ENCODE measurements at places on chromosomes 6 and 20. TPM values are rescaled to one million over a fixed set of nuclear protein-coding genes. Genes with fewer than 3 reads are reported as not detected.
A peak's percentile ranks its signal among the peaks of the same experiment; 100 is the strongest.

DNA sequence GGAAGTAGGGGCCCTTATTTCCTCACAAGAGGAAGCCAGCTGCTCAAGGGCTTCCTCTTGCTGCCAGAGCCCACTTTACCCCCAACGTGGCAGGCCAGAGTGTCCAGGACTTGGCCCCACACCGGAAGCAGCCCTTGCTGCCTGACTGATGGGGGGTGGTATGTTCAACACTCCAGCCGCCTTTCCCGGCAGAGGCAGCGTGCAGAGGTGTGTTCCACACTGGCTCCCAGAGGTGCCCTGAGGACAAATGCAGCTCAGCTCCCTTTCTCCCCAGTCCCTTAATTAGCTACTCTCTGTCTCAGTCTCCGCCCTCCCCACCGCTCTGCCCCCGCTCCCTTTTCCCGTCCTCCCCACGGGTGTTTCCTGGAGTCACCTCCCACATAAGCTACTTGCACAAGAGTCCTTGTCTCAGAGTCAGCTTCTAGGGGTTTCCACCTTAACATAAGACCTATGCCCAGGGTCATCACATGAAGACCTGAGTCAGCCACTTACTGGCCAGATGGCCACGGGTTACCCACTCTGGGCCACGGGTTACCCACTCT is 61.7 kb upstream of the SHLD1 start:
- DNase-seq: no peak
- no peak overlapping the region for H3K4me3 ChIP-seq
- H3K27me3 ChIP-seq: no peaks in the 10 kb centered on the region
- H3K27ac ChIP-seq: no peak overlapping the region

- no peaks in the 10 kb centered on the region for H3K36me3 ChIP-seq
- no peaks in the 10 kb centered on the region for H3K4me1 ChIP-seq
- H3K27me3 ChIP-seq: no peaks in the 10 kb centered on the region
- DNase-seq: no peak
These were observed 968 bp upstream of the MMP24 start for GRCh38 chr20:35225319-35226125.

GRCh38 chr20:46731770-46732169 is 22.3 kb downstream of the SLC2A10 start:
- no peak overlapping the region for H3K4me3 ChIP-seq
- peaks cover 2% of the 10 kb centered on the region for H3K36me3 ChIP-seq
- DNase-seq: no peak
- H3K4me1 ChIP-seq: peaks cover 4% of the 10 kb centered on the region
- H3K27me3 ChIP-seq: no peaks in the 10 kb centered on the region

DNA sequence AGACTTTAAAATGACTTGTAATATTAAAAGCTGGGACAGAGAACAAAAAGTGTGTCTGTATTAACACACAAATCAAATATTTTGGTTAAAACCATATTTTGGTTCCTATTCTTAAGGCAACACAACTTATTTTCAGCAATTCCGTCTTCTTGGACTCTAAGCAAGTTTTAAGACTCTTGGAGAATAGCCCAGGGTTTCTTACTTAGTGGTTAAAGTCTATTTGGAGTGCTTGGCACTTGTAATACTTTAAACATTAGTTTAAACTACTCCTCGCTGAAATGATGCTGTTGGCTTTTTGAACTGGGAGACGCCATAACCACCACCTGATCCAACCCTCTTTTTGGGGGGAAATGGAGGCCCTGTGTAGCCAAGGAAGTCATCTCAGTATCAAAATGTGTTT is 109.7 kb upstream of the GMDS start:
- H3K4me3 ChIP-seq: peak overlapping the region; percentile 8
- no peaks in the 10 kb centered on the region for H3K27me3 ChIP-seq
- H3K27ac ChIP-seq: peak overlapping the region; percentile 97

The BHLHE23 gene
- total RNA-seq: not detected

DNA sequence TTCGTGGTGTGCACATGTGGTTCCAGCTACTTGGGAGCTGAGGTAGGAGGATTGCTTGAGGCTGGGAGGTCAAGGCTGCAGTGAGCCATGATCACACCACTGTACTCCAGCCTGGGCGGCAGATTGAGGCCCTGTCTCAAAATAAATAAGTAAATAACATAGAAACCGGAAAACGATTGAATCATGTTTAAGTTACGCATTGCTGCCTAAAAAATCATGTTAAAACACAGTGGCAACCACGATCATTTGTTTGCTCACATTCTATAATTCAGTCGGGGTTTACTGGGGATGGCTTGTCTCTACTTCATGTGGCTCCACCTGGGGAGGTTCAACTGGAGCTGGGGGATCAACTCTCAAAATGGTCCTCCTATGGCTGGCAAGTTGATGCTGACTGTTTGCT is 8.2 kb upstream of the CDKN1A start:
- no peak overlapping the region for H3K4me3 ChIP-seq
- no peaks in the 10 kb centered on the region for H3K4me1 ChIP-seq
- no peaks in the 10 kb centered on the region for H3K36me3 ChIP-seq
- no peak overlapping the region for H3K27ac ChIP-seq
- H3K27me3 ChIP-seq: no peaks in the 10 kb centered on the region

The REM1 gene
- total RNA-seq: 13.6 TPM

DNA sequence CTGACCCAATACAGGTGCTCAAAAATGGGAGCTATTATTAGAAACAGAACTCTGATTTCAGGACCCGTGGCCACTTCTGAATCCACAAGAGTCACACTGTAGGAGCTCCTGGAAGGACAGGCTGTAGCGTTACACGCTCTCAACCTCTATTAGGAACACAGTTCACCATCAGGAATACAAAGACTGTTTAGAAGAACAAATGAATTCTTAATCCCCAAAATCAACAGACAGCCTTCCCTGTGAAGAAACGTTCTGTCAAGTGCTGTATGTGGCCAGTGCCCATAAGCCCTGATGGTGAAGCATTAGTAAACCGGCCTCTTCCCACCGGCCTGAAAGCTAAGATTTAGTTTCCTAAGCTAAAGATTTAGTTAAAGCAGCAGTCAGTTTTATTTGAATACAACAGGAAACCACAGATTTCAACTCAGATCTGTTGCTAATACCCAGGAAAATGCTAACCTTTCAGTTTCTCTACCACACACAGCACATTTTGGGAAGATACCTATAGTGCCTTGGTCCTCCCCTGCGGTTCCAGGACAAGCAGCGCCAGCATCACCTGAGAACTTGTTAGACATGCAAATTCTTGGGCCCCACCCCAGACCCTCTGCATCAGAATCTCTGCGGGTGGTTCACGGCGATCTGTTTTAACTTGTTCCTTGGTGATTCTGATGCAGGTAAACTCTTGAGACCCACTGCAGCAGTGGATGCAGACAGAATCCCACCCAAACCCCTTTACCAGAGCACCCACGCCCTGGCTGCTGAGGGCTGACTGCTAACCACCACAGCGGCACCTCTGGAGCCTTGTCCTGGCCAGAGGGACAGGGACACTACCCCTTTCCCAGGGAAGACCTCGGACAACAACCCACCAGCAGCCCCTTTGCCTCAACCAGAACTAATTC is 33.4 kb downstream of the MTRES1 start:
- H3K4me1 ChIP-seq: no peaks in the 10 kb centered on the region
- H3K27me3 ChIP-seq: no peaks in the 10 kb centered on the region
- no peak overlapping the region for H3K4me3 ChIP-seq
- no peak overlapping the region for H3K27ac ChIP-seq

The DACT2 gene
- not detected for total RNA-seq

GRCh38 chr6:45445749-45446549 is 68.2 kb upstream of the SUPT3H start:
- H3K4me3 ChIP-seq: no peak overlapping the region
- DNase-seq: peak; percentile 75
- no peaks in the 10 kb centered on the region for H3K4me1 ChIP-seq
- no peaks in the 10 kb centered on the region for H3K27me3 ChIP-seq
- H3K36me3 ChIP-seq: no peaks in the 10 kb centered on the region

The C6orf47 gene
- total RNA-seq: 18.3 TPM

GRCh38 chr6:71033171-71033570 is 76.3 kb upstream of the B3GAT2 start:
- DNase-seq: no peak
- H3K27ac ChIP-seq: no peak overlapping the region
- H3K27me3 ChIP-seq: no peaks in the 10 kb centered on the region
- no peak overlapping the region for H3K4me3 ChIP-seq
- H3K36me3 ChIP-seq: no peaks in the 10 kb centered on the region

- no peaks in the 10 kb centered on the region for H3K36me3 ChIP-seq
- no peaks in the 10 kb centered on the region for H3K4me1 ChIP-seq
- no peaks in the 10 kb centered on the region for H3K27me3 ChIP-seq
- no peak overlapping the region for H3K4me3 ChIP-seq
These were observed 187.9 kb upstream of the ARID1B start for GRCh38 chr6:156589281-156589680.

GRCh38 chr20:56925082-56925830 is 296.1 kb downstream of the TFAP2C start:
- no peaks in the 10 kb centered on the region for H3K27me3 ChIP-seq
- no peak for DNase-seq
- H3K27ac ChIP-seq: no peak overlapping the region
- no peaks in the 10 kb centered on the region for H3K36me3 ChIP-seq
- H3K4me1 ChIP-seq: no peaks in the 10 kb centered on the region

The MATN4 gene
- 0.69 TPM for total RNA-seq

The SLC17A3 gene
- not detected for total RNA-seq

DNA sequence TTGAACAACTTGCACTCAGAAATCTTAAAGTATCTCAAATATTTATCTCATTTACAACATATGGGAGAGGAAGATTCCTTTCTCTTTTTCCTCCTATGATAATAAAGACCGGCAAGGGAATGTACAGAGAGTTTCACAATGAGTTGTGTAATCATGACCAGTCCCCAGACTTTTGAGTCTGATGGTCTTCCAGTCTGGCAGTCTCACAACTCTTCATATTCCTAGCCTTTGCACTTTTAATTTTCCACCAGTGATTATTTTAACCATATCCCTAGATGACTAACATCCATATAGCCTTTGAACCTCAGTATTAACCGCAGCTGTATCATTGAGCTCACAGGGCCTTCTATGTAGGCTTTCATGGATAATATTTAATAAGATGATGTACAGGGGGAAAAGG is 278.5 kb downstream of the KHDC1L start:
- H3K36me3 ChIP-seq: no peaks in the 10 kb centered on the region
- no peaks in the 10 kb centered on the region for H3K4me1 ChIP-seq
- no peak for DNase-seq
- no peak overlapping the region for H3K4me3 ChIP-seq

GRCh38 chr6:15839969-15840541 is 177.2 kb upstream of the DTNBP1 start:
- no peak for DNase-seq
- H3K4me3 ChIP-seq: no peak overlapping the region
- no peaks in the 10 kb centered on the region for H3K4me1 ChIP-seq
- H3K36me3 ChIP-seq: no peaks in the 10 kb centered on the region
- H3K27ac ChIP-seq: no peak overlapping the region
